ENCODE measurements at places on chromosomes 5 and 9.

DNA sequence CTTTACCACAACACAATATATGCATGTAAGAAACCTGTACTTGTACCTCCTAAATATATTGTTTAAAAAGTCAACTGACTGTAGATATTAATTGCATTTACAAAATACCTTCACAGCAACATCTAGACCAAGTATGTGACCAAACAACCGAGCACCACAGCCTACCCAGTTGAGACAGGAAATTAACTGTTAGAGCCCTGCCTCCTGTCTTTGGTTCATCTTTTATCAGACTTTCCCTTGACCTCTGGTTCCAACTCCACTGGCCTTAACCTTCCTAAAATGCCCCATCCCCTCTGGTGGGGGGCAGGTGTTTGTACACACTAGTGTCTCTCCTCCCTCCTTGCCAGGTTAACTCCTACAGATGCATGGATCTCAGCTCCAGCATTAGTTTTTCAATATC is 155.0 kb upstream of the PANK3 start:
- DNase-seq = no peak

DNA sequence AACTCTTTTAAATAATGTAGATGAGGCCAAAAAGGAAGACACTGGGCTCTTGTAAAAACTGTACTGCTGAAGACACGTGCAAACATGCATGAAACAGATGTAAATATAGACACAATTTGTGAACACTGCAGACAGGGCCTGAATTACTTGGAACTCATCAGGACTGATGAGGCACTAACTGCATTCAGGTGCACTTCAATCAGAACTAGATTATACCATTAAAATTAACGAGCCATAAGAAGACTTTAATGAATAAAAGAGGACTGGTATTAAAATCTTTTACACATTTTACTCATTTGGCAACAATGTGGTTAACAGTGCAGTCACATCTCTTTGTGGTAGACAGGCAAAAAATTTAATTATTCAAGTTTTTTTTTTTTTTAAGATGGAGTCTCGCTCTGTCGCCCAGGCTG is 13.4 kb upstream of the ZCCHC9 start:
- DNase-seq = no peak

- no peak for DNase-seq
Measured at GRCh38 chr5:95583992-95584391, 29.1 kb downstream of the ARSK start.

- no peak for DNase-seq
Measured at GRCh38 chr9:135273008-135273407, 185.5 kb downstream of the OLFM1 start.

GRCh38 chr5:148998174-148998797 is 64.6 kb downstream of the SH3TC2 start:
- DNase-seq = no peak

DNA sequence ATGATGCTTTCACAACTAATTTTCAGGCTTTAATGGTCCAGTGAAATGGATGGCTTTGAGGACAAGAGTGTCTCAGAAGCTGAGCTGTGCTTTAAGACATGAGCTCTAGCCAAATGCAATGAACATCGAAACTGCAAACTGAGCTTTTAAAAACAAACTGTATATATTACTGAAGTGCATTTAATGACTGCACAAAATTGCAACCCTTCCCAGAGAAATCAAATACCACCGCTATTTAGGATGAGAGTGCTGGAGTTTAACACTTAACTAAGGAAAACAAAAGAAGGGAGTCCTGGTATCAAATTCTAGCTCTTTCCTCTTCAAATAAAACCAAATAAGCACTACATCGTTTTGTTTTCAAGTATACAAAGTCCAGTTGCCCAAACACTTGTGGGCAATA is 163.9 kb downstream of the SLF1 start:
- DNase-seq = no peak

DNA sequence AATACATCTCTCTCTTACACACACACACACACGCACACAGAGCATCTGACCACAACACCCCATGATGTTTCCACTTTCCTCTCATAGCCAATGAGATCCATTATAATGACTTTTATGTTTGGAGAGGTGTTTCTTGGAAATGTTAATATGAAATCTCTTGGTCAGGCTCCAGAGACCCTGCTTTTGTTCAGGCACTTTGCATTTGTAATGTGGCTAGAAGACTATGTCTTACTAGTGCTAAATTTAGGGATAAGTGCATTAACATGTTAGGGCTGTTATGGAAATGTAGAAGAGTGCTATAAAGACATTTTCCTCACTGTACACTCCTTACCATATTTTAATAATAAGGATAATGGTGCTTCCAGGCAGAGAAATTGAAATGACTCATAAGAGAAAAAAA is 3.8 kb downstream of the CDH9 start:
- DNase-seq = no peak

DNA sequence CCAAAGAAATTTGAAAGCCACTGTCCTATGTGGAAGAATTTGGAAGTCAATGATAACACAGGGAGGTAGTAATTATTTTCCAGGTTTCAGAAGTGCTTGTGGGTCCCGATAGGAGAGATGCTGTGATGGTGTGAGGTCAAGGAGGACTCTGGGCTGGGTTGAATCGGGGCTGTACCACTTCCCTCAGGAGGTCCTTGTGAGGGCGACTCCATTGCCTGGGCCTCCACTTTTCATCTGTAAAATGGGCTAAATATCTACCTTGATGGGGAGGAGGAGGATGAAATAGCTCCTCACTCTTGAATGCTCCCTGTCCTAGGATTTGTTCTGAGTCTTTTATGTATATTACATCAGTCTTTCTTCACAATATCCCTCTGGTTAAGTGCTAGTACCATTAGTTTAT is 59.0 kb downstream of the ROPN1L start:
- DNase-seq = no peak

DNA sequence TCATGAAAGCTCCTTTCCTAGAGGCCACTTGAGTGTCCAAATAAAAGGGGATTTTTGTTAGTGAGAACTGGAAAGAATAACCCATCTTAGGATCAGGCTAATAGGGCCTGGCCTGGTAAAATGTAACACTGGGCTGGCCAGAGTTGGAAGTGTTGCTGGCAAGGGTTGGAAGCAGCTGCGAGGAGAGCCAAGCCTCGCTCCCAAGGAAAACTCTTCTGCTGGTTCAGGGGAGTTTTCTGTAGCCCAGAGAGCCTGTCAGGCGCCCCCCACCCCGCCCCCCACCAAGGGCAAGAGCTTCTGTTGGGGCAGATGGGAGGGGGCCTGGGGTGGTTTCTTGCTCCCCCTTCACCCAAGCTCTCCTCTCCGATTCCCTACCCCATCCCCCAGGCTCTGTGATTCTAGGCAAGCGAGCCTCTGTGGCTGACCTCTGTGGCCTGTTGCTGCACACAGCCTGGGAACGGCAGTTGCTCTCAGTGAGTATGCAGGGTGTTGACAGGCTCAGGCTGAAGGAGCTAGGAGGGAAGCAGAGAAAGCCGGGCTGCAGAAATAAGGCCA is 547.8 kb downstream of the CCDC171 start:
- no peak for DNase-seq

DNA sequence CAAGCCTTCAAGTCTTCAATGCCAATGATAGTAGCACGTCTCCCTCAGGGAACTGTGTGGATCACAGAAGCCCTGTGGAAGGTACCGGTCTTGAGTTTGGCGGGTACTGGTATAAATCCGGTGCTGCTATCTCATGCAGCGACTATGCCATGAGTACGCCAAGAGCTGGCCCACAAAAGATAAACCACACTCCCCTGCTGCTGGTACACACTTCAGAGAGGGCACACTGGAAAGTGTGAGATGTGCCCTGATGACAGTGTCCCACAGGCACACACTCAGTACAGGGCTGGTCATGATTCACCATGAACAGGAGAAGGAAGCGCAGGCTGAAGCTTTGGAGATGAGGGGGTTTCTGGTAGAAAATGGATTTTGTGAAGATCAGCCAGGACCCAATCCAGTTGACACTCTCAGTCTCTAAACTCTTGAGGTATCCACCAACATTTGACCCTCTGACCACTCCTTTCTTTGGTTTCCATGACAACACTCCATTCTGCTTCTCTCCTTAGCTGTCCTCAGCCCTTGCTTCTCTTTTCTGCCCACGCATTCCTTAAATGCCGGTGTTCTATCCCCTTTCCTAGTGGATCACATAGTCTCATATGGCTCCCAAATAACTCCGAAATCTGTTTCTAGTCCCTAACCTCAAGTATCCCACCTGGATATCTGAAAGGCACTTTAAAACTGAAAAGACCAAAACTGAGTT is 5.1 kb downstream of the AMACR start:
- DNase-seq = no peak

- DNase-seq = no peak
Measured at GRCh38 chr5:7250611-7251010, 145.3 kb upstream of the ADCY2 start.

DNA sequence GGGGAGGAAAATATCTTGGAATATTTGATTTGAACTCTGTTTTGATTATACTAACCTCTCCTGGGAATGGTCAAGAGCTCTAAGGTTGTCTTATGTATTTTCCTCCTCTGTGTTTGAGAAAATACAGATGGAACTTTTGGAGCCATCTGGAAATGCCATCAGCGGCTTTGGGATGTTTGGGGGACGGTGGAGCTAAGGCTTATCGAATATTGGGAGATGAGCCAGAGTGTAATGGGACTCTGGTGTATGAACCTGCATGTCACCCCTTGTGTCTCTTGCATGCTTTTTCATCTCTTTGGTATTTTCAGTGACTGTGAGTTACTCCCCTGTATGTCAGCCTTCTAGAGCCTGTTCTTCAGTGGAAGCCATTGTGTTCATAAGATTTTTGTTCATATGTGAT is 180.0 kb upstream of the OTULINL start:
- DNase-seq = no peak

GRCh38 chr5:85760519-85760918 is 857.2 kb upstream of the COX7C start:
- DNase-seq = no peak

GRCh38 chr5:81401266-81401665 is 7.3 kb upstream of the ACOT12 start:
- DNase-seq = no peak

DNA sequence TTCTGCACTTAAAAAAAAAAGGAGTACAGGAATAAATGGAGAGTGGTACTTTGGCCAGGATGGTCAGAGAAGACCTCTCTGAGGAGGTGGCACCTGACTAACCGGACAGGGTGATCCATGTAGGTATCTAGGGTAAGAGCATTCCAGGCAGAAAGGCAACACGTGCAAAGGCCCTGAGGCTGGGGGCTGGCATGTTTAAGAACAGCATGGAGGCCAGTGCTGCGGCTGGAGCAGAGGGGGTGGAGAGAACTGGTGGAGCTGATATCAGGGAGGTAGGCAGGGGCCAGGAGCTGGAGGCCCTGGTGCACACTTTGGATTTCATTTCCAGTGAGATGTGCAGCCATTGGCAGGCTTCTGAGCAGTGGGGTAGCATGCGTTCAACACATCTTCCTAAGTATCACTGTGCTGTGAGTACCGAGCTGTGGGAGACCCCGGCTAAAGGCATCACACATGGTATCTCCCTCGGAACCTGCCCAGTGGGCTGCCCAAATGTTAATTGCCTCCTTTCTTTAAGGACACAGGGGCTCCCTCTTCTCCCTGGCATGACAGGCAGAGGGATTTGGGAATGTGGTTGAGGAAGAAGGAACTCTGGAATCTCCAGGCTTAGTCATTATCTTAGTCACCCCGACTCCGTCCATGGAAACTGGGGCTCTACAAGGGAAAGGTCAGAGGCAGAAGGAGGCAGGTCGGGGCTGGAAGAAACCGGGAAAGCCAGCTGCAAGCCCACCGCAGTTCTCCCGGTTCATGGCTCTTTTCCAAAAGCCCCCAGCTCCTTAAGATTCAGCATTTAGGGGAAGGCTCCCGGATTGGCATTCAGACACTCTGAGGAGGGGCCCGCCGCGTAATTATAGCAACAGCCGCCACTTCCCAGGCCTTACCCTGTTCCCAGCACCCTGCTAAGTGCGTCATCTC is 18.6 kb downstream of the SLC6A7 start:
- no peak for DNase-seq

- DNase-seq = no peak
Measured at GRCh38 chr9:76912636-76913275, 6.8 kb upstream of the PRUNE2 start.

DNA sequence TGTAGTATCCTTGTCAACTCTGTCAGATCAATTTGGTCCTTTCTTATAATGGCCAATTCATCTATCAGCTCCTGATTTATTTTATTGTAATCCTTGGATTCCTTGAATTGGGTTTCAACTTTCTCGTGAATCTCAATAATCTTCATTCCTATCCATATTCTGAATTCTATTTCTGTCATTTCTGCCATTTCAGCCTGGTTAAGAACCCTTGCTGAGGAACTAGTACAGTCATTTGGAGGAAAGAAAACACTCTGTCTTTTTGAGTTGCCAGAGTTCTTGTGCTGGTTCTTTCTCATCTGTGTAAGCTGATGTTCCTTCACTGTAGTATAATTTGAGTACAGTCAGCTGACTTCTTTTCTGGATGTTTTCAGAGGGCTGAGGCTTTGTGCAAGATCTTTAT is 84.5 kb downstream of the CETN3 start:
- no peak for DNase-seq

GRCh38 chr5:58268268-58268667 is 191.6 kb downstream of the PLK2 start:
- no peak for DNase-seq

DNA sequence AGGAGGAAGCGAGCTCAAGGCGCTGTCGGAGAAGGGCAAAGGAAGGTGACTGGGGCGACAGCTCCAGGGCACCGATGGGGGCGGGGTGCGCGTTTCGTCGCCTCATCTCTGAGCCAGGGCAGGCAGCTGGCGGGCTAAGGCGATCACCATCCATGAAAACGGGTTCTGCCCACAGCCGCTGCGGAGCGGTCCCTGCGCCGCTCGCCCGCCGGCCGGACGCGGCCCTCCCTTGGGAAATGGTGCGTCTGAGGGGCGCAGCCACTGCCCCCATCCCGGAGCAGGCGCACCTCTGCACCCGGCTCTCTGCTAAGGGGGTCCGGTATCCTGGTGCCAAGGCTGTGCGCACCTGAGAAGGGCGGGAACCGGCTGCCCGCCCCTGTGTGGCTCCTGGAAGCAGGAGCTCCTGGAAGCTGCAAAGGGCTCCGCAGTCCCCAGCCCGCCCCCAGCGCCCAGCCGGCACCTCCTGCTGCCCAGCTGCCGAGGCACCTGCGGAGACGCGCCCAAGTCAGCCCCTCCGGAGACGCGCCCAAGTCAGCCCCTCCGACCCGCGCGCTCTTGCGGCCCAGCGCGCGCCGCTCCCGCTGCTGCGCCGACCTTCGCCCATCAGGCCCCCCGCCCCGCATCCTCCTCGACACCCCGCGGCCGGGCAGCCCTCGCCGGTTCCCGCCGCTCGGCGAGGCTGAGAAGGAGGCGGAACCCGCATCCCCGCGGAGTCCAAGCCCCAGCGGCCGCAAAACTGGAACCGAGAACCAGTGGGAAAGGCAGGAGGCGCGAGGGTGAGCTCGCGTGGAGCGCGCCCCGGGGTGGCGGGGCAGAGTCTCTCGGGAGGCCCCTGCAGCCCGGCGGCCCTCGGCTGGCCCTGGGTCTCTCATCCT is 757 bp downstream of the ANKRD34B start:
- no peak for DNase-seq

DNA sequence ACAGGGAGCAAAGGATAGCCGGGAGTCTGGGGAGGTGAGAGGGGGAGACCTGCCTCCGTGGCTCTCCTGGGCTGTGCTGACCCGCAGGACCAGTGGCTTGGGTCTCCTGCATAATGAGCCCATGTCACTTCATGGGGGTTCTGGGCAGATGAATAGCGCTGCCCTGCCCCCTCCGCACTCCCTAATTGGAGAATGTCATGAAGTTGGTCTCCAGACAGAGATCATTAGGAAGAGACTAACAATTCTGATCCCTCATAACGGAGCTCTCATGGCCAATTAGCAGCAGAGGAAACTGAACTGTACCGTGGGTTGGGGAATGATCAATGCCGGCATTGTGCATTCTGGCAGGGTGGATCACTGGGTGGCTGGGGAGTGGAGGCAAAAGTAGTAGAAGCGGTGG is 186.1 kb downstream of the FSTL4 start:
- no peak for DNase-seq

GRCh38 chr5:37662789-37663485 is 176.9 kb downstream of the GDNF start:
- no peak for DNase-seq
